ENCODE measurements at places on chromosomes 11 and 22.
A peak's percentile ranks its signal among the peaks of the same experiment; 100 is the strongest.

GRCh38 chr11:3901249-3902025 is 46.0 kb downstream of the STIM1 start:
- no peak for DNase-seq

DNA sequence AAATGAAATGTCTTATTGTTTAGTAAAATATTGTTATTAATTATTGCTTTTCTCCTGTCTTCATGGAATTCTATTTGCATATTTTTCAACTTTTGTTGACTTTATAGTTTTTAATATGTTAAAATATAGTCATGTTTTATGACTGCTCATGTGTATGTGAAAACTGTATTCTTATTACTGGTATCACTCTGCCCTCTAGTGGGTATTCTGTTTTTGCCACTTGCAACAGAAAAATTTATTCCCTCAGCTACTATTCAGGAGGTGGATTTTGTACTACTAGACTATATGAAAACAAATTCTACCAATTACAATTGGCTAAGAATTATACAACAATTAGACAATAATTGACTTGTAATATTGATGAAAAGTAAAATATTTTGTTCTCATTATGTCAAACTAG is 45.0 kb downstream of the OR4C6 start:
- DNase-seq = peak; percentile 52

GRCh38 chr11:114291842-114292680 is 4.1 kb upstream of the NNMT start:
- DNase-seq = peak; percentile 57

DNA sequence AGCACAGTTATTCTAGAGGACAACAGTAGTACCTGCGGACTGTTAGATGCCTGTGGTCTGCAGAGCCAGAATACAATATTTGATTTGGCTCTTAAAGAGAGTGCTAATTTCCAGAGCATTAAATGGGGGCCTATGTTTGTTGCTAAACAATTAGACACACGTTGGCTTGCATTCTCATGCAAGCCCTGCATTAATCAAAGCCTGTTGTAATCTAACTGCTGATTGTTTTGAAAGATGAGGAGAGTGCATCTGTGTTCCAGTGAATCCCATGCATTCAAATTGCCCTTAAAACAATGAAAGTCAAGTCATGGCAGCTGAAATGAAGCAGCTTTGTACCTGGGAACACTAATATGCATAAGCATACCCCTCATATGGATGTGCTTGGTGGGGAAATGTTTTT is 419.4 kb downstream of the DYNC2H1 start:
- DNase-seq = no peak

- no peak for DNase-seq
Measured at GRCh38 chr11:10456519-10456918, 1.5 kb downstream of the AMPD3 start.

- no peak for DNase-seq
Measured at GRCh38 chr11:12715941-12716340, 41.7 kb downstream of the TEAD1 start.

DNA sequence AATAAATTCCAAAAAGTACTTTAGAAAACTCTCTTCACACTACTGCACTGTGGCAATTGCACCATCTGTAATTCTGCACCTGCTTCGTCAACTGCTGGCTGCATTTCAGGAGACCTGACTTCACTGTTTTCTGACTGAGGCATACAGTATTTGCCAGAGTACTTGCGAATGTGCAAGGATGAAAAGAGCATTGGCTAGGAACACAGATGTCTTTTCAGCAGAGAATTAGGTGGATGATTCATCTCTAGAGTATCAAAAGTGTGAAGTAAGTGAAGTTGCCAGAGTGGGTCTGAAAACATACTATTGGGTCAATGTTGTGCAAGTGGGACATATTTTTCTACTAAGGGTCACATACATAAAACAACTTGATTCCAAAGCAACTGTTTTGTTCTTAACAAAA is 427.5 kb upstream of the CCDC90B start:
- peak; percentile 17 for DNase-seq

DNA sequence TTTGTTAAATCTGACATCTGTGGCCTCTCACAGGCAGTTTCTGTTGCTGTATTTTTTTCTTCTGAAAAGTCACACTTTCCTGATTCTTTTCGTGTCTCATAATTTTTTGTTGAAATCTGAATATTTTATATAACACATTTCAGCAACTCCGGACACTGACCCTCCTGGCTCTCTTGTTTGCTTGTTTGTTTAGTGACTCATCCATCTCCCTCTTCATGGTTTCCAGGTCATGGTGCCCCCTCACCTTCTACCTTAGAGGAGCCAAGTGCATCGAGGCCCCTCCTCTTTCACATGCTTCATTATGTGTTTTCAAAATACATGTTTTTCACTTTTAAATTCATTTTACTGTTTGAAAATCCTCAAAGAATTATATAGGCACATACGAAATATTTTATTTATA is 562.4 kb downstream of the OPCML start:
- DNase-seq = no peak

- no peak for DNase-seq
Measured at GRCh38 chr11:12673601-12673923, 659 bp upstream of the TEAD1 start.

DNA sequence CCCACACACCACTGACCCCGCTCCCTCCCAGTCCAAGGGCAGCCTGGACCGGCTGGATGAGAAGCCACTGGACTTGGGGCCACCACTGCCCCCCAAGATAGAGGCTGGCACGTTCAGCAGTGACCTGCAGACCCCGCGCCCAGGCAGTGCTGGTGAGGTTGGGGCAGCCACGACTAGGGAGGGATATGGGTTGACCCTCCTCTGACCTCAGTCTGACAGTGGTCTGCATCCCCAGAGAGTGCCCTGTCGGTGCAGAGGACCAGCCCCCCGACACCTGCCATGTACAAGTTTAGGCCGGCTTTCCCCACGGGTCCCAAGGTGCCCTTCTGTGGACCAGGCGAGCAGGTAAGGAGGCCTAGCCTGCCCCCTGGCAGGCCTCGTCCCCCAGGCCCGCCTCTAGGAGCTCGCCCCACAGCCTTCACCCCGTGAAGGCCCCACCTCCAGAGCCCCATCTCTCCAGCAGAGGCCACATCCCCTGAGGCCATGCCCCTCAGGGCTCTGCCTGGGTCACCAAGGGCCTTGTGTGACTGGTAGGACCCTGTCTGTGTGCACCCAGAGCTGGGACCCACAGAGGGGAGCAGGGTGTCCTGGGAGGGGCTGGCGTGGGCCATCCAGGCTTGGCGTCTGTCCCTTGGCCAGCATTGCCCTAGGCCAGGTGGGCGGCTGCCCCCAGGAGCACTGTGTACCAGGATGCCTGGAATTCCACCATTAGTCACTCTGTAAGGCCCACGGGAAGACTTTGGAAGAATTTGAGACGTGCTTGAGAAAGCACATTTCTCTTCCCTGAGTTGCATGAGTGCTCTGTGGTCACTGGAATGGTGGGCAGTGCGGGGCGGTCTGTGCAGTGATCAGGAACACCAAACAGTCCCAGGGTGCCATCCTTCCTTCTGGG is 9.4 kb downstream of the CCDC188 start:
- DNase-seq = no peak

DNA sequence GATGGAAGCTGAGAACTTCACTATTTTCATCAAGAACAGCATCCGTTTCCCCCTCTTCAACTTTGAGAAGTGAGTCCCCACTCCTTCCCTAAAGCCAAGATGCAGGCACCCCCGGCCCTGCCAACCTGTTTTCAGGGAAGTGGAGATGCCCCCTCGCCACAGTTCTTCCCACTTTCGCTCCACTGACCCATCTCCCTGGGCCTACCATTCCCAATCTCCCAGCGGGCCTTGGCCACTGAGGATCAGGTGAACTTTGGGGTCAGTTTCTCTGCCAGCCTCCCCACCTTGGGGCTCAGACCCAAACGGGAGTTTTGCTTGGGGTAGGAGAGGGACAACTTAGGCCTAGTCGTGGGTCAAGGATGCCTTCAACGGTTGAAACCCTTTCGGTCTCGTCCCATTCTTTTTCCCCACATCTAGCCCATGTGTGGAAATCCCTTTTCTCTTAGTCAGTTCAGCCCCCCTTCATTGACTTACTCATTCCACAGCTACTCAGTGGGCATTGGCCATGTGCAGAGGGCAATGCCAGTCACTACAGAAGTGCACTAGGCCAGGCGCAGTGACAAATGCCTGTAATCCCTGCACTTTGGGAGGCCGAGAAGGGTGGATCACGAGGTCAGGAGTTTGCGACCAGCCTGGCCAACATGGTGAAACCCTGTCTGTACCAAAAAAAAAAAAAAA is 10.6 kb downstream of the P2RX3 start:
- no peak for DNase-seq

- no peak for DNase-seq
Measured at GRCh38 chr11:40370821-40371616, 1088.4 kb downstream of the LRRC4C start.

DNA sequence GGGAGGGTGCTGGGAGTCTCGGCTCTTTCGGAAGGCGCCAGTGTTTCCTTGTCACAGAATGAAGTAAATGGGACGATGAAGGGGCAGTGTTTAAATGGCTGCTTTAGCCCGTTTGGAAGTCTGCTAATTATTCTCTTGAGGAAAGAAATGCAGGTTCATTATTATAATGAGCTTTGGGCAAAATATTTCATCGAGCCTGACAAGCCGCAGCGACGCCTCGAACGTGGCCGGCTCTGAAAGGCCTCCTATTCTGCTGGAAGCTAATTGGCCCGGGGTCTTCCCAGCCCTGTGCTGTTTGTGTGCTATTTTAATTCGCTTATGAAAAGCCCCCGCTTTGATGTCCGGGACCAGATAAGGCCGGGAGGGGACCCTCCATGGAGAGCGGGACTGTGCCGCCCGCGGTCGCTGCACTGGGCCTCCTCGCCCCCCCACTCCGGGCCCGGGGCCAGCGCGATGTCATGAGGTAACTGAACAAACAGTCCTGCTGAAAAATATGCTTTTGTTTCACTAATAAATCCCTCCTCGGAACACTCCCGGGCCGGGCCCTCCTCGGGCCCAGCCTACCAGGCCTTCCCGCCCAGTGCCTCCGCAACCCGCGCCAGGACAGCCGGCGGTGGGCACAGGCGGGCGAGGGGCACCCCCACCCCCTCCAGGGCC is 78.4 kb downstream of the CDKN1C start:
- no peak for DNase-seq

DNA sequence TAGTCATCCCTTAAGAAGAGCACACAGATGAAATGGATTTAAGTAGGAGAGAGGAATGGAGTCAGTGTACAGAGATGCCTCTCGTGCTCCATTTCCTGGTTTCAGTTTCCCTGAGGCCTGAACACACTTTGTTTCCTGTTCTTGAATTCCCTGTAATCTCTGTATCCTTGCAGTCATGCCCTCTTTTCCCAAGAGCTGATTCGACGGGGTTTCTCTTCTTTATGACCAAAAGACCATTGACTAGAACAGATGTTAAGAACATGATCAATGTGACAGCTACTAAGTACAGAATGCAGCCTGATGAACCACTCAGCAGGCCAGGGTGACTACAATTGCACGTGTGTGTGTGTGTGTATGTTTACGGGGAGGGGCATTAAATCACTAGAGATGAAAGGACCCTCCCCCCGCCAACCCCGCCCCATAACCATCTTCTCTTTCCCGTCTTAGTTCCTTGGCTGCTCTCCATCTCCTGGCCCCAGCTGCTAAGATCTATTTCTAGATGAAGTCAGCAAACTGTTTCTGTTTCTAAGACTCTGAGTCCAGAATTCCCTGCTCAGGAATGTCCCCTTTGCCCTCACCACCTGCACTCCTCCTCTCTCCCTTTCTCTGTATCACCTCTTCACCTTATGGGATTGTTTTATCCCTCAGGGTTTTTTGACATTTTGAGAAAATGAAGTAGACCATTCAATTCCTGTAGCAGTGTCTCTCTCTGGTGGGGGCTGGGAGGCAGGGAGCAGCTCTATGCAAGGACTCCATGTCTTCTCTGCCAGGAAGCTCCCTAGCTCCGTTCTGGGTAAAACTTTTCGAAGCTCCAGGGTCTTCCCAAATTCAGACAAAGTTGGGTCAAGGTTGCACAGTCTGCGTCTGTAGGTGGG is 26.0 kb downstream of the SLC22A6 start:
- DNase-seq = peak; percentile 4

DNA sequence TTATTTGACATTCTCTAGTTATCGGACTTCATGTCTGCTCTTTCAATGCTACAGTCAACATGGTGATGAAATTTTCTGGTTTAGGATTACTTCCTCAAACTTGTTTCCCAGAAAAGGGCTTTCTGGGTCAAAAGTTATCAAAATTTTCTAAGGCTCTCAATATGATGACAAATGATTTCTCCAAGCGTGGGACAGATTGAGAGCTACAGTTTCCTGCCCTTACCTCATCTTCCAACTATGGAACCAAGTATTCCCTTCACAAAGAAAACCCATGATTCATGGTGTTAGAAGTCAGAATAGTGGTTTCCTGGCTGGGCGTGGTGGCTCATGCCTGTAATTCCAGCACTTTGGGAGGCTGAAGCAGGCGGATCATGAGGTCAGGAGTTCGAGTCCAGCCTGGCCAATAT is 17.8 kb downstream of the MYO18B start:
- peak; percentile 99 for DNase-seq

DNA sequence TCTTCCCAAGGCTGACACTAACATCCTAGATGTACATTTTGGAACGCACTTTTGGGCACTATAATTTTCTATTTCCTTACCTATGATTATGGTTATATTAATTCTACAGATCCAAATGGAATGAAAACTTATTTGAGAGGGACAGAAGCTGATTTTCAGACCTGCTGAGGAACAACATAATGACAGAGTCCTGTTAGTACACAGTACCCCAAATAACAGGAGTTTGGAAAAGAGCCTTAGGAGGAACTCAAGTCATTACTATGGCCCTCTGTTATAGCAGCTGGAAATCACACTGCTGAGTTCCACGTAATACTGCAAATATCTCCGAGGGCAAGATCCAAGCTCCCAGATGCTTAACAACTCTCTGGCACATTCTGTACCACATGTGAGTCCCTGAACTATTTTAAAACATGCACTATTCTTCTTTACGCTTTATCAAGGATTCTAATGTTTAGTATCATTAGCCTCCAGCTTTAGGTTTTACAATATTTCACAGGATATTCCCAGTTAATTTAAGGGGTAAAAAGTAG is 1027.7 kb upstream of the CCDC90B start:
- no peak for DNase-seq

- DNase-seq = peak; percentile 69
Measured at GRCh38 chr11:6362873-6363678, 27.2 kb upstream of the SMPD1 start.

DNA sequence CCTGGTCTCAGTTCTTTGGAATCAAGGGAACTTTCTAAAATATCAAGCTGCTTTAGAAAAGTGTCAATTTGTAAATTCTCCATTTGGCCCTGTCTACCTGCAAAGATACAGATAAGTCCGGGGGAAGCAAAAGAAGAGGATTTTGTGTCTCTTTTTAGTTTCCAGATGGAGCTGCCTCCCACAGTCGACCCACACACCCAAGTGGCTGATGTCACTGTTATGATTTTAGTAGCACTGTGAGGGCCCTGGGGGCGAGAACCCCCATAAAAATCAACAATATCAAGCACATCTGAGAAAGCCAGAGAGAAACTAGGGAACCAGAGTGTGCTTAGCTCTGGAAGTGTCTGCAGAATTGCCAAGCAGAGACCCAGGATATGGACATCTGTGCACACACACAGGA is 212.7 kb downstream of the LARGE1 start:
- no peak for DNase-seq

GRCh38 chr11:20129665-20130064 is 30.6 kb downstream of the DBX1 start:
- DNase-seq = no peak

GRCh38 chr22:20864186-20864908 is 5.5 kb downstream of the SNAP29 start:
- DNase-seq = no peak

- no peak for DNase-seq
Measured at GRCh38 chr22:27662359-27663301, 138.9 kb downstream of the MN1 start.

- DNase-seq = peak; percentile 74
Measured at GRCh38 chr11:18265949-18266348, at the start of gene SAA1. Gene SAA1 (plus strand): TSS chr11:18266264. CDS start chr11:18266888, 624 bp downstream.

Measured in bronchial epithelial cell (primary cell).